ENCODE measurements at places on chromosomes 2 and 18.

GRCh38 chr2:21727101-21727500, 603.3 kb downstream of the TDRD15 start:
- DNase-seq = no peak

GRCh38 chr2:75482398-75482797, 78.3 kb downstream of the EVA1A start:
- no peak for DNase-seq

- peak; percentile 22 for DNase-seq
Observed at GRCh38 chr2:96267159-96267971, 1.3 kb downstream of the CIAO1 start.

DNA sequence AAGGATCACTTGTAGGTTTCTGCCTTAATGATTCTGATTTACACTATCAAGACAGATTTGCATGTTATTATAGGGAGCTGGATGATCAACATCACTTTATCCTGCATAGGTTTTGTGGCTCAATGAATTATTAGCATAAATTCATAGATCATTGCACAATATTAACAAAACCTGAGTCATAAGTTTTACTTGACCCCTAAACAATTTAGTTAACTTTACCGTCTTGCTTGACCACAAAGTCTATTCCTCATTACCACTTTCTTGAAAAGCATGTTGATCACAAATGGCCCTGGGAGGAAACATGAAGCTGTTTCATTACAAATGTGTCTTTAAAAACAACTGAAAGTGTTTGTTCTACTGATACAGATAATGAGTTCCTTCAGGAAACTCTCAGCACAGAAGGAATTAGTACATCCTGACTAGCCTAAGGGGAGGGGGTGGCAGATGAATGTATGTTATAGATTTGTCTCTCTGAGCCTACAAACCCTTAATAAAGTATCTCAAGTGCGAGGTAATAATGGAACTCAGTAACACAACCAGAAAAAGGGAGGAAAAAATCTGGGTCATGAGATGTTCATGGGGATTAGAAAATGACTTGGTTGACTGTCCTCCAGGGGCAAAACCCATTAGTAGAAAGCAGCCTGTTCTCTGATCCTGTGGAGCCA, 303.4 kb downstream of the PIK3C3 start:
- DNase-seq = no peak

GRCh38 chr2:135997380-135997779, 12.0 kb upstream of the DARS1 start:
- DNase-seq = no peak

- no peak for DNase-seq
Observed at GRCh38 chr2:145159676-145160075, 639.8 kb upstream of the ZEB2 start.

DNA sequence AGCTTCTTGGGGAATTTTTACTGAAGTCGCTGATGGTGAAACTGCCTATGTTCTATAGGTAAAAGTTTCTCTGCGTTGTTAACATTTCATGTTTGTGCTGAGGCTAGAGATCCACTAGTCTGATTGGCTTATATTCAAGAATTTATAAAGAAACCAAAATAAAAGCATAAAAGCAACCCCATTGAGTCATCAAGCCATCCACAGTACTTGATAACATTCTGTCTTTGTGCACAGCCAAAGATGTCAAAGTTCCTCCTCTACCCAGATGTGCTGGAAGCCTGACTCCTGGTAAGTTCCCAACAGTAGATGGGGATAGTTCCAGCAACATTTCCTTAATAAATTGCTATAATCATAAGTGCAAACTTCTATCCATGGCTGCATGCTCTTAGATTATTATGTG, 107.8 kb downstream of the TANC1 start:
- DNase-seq = no peak

- no peak for DNase-seq
Observed at GRCh38 chr18:64384101-64384500, 235.2 kb upstream of the LINC00305 start.

GRCh38 chr2:152200101-152200500, 24.5 kb upstream of the STAM2 start:
- DNase-seq = peak; percentile 25

- no peak for DNase-seq
Observed at GRCh38 chr2:39215545-39215944, 28.2 kb downstream of the CDKL4 start.

GRCh38 chr2:211328126-211328525, 771.7 kb downstream of the CPS1 start:
- no peak for DNase-seq

DNA sequence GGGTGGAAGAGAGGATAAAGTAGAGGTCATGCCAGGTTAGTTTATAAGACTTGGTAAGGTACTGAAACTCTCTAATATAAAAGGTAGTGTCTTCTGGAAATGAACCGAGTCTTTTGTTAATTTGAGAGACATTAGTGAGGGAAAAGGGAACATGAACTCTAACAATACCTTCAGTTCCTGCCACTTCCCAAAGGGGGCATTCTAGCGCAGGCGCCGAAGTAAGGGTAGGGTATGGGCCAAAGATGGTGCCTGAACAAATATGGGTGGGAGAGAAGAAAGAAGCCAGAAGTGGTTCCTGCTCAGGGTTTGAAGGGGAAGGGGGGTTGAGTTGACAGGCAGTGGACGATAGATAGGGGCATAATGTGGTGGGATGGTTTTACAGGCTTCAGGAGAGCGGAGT, 10.1 kb upstream of the REG1B start:
- no peak for DNase-seq

- peak; percentile 90 for DNase-seq
Observed at GRCh38 chr2:112692495-112692911, 28.3 kb upstream of the NT5DC4 start.

DNA sequence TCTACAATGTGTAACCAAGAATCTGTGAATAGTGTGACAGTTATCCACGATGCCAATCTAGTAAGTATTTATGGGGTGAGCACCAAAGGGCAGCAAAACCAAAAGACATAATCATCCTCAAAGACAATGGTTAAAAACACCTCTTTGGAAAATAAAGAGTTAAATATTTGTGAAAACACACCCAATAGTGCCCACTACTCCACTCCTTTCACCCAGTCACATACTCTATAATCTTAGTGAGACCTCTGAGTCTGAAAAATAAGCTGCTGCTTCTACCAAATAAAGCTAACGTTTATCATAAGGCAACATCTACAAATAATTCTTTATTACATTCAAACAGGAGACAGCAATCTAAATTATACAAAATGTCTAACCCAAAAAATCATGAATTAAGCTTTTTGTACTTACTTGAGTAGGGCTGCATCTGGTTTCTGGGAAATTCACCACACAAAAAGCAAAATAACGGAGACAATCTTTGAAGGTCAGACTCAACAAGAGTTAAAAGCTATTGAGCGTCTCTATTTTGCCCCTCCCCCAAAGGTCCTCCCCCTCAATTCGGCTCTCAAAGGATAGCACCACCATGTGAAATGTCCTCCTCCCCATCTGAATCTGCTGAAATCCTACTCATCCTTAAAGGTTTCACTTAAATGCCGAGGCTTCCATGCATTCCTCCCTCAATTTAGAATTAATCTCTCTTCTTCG, 2.0 kb downstream of the RAPH1 start:
- no peak for DNase-seq

DNA sequence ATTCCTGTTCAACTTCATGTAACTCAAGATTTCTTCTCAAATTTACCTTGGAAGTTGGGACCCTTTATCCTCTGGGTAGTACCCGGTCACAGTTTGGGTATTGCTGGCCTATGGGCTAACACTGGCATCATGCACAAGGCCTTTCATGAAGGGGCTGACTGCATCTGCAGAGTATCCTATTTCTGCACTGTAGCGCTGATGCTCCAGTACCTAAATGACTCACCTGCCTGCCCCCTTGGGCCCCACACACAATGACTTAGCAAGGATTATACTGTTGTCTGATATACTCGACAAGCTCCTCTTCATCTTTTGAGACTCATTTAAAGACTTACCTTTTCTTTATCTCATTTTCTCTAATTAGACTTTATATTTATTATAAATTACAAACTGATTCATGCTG, 39.9 kb downstream of the DNAH6 start:
- no peak for DNase-seq

DNA sequence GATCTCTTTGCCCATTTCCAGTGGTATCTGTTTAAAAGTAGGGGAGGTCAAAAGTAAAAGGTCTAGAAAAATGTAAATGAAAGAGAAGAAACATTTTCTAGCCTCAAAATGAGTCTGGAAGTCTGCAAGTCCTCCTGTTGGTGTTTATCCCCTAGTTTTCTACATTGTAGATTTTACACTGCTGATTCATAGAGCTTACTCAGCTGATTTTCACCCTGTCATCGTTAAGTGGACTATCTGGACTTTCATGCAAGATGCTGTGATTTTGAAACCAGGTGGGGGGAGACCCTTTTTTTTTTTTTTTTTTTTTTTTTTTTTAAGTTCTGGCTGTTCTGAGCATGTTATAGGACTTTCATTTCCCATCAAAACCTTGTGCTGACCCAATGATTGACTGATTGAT, 10.3 kb downstream of the HOXD3 start:
- no peak for DNase-seq

DNA sequence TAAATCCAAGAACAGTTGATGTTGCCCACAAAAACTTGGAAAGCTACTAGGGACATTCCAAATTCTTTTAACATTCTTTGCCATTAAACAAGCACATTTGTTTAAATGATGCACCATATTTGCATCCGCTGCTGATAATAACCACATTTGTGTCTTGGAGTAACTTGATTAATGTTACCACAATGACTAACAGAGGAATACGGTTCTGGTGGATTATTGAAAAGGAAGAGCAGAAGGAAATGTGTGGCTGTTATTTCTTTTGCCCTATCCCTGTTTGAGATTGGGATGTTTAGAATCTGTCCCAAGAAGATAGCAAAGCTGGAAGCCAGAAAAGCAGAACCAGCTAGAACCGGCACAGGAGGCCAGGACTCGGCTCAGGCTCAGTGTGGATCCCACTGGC, 39.2 kb upstream of the RASGRP3 start:
- no peak for DNase-seq

DNA sequence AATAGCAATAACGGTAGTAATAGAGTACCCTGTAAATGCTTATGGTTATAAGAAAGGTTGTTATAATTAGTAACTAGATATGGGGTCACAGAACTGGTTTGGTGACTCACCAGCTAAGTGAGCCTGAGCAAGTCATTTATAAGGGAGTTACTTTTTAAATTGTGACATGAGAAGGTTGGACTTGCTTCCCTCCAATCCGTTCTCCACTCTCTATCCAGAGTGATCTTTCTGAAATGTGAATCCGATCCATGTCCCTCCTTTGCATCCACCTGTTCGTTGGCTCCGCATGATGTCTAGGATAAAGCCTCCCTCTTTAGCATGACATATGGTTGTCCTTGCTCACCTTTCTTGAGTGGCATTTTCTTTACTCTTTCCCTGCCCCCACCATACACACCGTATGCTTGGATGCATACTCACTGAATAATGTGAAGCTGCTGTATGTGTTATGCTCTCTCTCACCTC, 83.1 kb downstream of the CDC42EP3 start:
- peak; percentile 43 for DNase-seq

DNA sequence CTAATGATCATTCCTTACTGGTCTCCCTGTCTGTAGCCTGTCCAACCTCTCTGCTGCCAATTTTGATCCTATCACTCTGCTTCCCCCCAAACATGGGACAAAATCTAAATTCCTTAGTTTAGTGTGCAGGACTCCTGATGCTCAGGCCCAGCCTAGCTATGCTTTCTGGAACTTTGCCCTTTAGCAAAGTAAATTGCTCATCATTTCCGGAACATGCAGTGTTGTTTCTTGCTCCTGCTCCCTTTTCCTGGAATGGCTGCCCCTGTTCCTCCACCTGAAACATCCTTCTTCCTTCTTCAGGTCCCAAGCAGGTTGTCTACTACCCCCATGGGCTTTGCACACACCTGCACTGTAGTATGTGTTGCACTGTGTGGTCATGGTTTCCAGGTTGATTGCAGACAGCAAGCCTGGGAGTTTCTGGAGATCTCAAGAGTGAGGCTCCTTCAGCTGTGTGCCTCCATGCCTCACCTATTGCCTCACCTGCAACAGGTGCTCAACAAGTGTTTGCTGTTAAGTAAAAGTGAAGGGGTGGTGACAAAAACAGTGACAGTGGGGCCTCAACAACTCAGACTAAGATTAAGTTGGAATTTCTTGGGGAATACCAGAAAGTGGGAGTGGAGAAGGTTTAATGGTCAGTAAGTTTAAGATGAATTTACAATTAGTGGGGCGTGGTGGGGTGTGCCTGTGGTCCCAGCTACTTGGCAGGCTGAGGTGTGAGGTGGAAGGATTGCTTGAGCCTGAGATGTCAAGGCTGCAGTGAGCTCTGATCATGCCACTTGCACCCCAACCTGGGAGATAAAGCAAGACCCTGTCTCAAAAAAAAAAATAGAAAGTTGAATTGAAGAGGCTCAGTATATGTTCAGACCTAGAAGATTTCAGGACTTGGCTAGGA, 120.0 kb downstream of the DNAH6 start:
- no peak for DNase-seq
